Activated naive CD8-positive, alpha-beta T cell treated with anti-CD3 and anti-CD28 coated beads, Interleukin-2, amount 10 ng/mL, durations not matched to agents 7 days and 5 days (primary cell): ENCODE measurements at places on chromosomes 5 and 9.

- peak overlapping the region; percentile 93 for H3K4me3 ChIP-seq
- no peak for DNase-seq
- H3K4me1 ChIP-seq = peaks cover 24% of the 10 kb centered on the region
- H3K27me3 ChIP-seq = peaks cover 13% of the 10 kb centered on the region
- peaks cover 6% of the 10 kb centered on the region for H3K36me3 ChIP-seq
Observed at GRCh38 chr5:60700416-60700757, 421 bp upstream of the DEPDC1B start.

DNA sequence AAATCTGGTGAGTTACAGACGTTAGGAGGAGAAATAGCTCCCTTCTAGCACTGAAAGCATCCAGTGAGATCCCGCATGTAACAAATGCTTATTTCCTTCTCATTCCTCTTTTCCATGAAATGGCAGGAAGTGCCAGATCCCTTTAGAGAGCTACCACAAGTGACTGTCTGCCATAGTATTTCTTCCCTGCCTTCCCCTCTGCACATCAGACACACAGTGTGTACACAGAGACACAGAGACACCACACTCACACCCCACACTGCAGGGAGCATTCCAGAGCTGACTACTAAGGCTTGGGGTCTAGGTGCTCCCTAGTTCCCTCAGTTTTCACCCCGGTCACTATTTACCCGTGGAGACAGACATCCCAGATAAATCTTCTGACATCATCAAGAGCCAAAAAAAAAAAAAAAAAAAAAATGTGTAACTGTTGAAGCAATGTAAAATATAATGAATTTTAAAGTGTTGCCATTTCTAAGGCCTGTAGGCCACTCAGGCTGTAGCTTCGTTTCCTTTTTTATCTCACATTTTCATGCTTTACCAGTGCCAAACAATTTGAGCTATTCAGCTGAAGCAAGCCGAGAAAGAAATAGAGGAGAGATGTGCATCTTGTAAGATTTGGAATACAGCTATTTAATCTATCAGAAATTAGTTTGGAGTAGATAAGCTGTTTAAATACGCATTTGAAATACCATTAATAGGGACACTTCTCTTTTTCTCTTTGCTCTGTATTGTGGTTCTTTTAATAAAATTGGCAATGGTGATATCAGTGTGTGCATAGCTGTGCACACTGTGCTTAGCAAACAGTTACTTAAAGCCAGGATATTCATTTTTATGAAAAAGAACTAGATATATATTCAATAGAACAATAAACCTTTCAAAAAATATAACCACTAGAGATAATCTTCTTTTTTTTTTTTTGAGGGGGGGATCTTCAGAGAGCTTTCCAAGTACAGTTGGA is 405.5 kb downstream of the PDE4D start:
- H3K27me3 ChIP-seq = no peaks in the 10 kb centered on the region
- no peak for DNase-seq
- no peak overlapping the region for H3K27ac ChIP-seq
- H3K36me3 ChIP-seq = no peaks in the 10 kb centered on the region

- DNase-seq = no peak
- H3K27me3 ChIP-seq = no peaks in the 10 kb centered on the region
- no peak overlapping the region for H3K4me3 ChIP-seq
- no peak overlapping the region for H3K27ac ChIP-seq
Observed at GRCh38 chr5:52177193-52177592, 610.5 kb upstream of the ITGA1 start.

- H3K27ac ChIP-seq = no peak overlapping the region
- DNase-seq = no peak
- peaks cover 2% of the 10 kb centered on the region for H3K36me3 ChIP-seq
- H3K27me3 ChIP-seq = peaks cover 8% of the 10 kb centered on the region
- no peak overlapping the region for H3K4me3 ChIP-seq
Observed at GRCh38 chr5:57034201-57034916, 82.4 kb upstream of the MIER3 start.

DNA sequence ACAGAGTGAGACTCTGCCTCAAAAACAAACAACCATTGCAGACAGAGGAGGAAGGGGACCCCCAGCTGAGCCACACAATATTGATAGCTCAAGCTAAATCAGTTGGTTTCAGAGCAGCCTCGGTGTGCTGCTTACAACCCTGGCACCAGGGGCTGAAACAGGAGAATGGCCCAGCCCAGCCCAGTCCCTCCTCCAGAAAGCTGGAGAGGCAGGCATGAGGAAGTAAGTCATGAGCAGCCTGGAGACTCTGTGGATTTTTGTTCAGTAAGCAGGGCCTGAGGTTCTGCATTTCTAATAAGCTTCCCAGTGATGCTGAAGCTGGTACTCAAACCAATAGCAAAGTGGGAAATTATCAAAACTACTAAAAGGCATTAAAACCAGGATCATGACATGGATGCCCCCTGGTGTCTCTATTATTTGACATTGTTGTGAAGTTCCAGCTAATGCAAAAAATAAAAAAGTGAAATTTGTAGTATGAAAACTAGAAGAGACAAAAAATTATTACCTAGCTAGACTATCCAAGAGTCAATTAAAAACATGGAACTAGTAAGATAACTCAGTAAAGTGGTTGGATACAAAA is 14.2 kb downstream of the PRRT1B start:
- H3K4me3 ChIP-seq = no peak overlapping the region
- H3K27ac ChIP-seq = no peak overlapping the region
- H3K27me3 ChIP-seq = peaks cover 14% of the 10 kb centered on the region
- H3K36me3 ChIP-seq = peaks cover 2% of the 10 kb centered on the region
- H3K4me1 ChIP-seq = no peaks in the 10 kb centered on the region
- no peak for DNase-seq

- H3K27me3 ChIP-seq = peaks cover under 1% of the 10 kb centered on the region
- no peak for DNase-seq
- no peak overlapping the region for H3K4me3 ChIP-seq
- no peaks in the 10 kb centered on the region for H3K4me1 ChIP-seq
Observed at GRCh38 chr9:86629530-86629929, 275.3 kb upstream of the TUT7 start.

- peaks cover 2% of the 10 kb centered on the region for H3K4me1 ChIP-seq
- H3K27me3 ChIP-seq = peaks cover 20% of the 10 kb centered on the region
- H3K27ac ChIP-seq = no peak overlapping the region
Observed at GRCh38 chr9:36820392-36820861, 213.6 kb downstream of the PAX5 start.

DNA sequence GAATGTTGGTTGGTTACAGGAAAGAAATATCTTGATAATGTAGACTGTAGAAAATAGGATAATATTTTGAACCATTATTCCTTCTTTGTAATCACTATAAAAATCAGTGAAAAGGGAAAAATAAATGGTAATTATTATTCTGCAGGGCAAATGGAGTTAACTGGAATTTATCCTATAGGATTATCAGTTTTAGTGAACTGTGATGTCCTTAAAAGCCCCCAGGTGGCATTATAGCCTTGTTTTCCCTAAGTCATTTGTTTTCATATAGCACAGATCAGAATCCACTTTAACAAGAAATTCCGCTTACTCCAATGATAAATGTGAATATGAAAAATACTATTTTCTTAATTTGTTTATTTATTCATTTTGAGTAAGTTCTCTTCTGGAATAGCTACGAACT is 26.2 kb upstream of the WDR41 start:
- H3K27ac ChIP-seq = no peak overlapping the region
- peaks cover 9% of the 10 kb centered on the region for H3K27me3 ChIP-seq
- no peak overlapping the region for H3K4me3 ChIP-seq
- H3K4me1 ChIP-seq = no peaks in the 10 kb centered on the region
- no peak for DNase-seq

DNA sequence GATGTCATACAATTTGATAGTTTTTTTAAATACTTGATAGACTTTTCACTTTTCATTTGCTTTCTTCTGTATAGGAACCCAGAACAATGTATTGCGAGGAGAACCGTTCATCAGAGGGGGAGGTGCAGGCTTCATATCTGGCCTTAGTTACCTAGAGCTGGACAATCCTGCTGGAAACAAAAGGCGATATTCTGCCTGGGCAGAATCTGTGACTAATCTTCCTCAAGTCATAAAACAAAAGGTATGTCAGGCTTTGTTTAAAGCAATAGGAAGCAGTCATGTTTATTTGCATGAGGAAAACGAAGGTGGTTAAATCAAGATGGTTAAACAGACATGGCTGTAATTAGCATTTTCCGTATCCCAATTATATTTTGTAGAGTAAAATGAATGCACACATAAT is 46.0 kb downstream of the C7 start:
- no peaks in the 10 kb centered on the region for H3K36me3 ChIP-seq
- DNase-seq = no peak
- no peak overlapping the region for H3K4me3 ChIP-seq
- no peaks in the 10 kb centered on the region for H3K4me1 ChIP-seq

- H3K36me3 ChIP-seq = no peaks in the 10 kb centered on the region
- no peak overlapping the region for H3K27ac ChIP-seq
- peaks cover 3% of the 10 kb centered on the region for H3K27me3 ChIP-seq
- H3K4me1 ChIP-seq = no peaks in the 10 kb centered on the region
Observed at GRCh38 chr5:40073927-40074326, 605.8 kb upstream of the PTGER4 start.

DNA sequence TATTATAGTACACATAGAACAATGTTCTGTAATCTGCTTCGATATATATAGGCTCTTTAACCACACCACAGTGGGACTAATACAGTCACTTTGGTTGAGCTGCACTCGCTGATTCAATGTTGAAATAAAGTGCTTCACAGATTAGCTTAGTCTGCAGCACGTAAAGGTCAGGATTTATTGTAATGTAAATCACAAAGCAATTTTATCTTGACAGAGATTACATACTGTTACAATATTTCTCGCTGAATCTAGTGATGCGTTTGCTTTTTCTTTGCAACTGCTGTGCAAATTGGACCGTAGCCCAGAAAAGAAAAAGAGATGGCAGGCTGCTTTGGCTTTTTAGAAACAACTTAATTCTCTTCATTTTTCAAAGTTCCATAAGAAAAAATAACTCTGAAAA is 52.9 kb downstream of the CETN3 start:
- peaks cover 6% of the 10 kb centered on the region for H3K27me3 ChIP-seq
- no peak overlapping the region for H3K4me3 ChIP-seq
- no peak for DNase-seq
- no peak overlapping the region for H3K27ac ChIP-seq
- H3K36me3 ChIP-seq = no peaks in the 10 kb centered on the region
- no peaks in the 10 kb centered on the region for H3K4me1 ChIP-seq

GRCh38 chr9:119736491-119737454 is 367.5 kb upstream of the BRINP1 start:
- H3K4me1 ChIP-seq = no peaks in the 10 kb centered on the region
- no peak overlapping the region for H3K27ac ChIP-seq
- no peak overlapping the region for H3K4me3 ChIP-seq
- no peaks in the 10 kb centered on the region for H3K27me3 ChIP-seq
- H3K36me3 ChIP-seq = no peaks in the 10 kb centered on the region

DNA sequence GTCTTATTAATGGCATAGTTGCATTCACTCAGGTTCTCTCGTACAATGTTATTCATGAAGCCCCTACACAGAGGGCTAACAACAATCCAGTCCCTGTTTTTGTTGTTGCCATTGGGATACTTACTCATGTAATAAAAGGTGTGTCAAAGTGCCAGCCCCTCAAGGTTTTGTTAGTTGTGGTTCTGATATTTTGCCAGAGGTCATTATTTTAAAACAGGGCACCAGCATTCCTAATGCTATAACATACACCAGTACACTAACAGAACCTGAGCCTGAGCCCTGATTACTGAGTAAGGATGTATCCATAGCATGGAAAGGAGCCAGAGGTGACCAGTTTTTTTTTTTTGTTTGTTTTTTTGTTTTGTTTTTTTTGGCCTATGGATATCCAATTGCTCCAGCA is 50.2 kb downstream of the SMC2 start:
- no peak for DNase-seq
- H3K36me3 ChIP-seq = peaks cover 31% of the 10 kb centered on the region
- no peak overlapping the region for H3K4me3 ChIP-seq
- H3K27me3 ChIP-seq = no peaks in the 10 kb centered on the region
- peaks cover 3% of the 10 kb centered on the region for H3K4me1 ChIP-seq
- no peak overlapping the region for H3K27ac ChIP-seq

GRCh38 chr9:68690088-68690487 is 15.0 kb upstream of the PIP5K1B start:
- H3K27me3 ChIP-seq = peaks cover 31% of the 10 kb centered on the region
- no peak overlapping the region for H3K27ac ChIP-seq
- no peak for DNase-seq
- no peaks in the 10 kb centered on the region for H3K4me1 ChIP-seq
- H3K36me3 ChIP-seq = no peaks in the 10 kb centered on the region
- no peak overlapping the region for H3K4me3 ChIP-seq

DNA sequence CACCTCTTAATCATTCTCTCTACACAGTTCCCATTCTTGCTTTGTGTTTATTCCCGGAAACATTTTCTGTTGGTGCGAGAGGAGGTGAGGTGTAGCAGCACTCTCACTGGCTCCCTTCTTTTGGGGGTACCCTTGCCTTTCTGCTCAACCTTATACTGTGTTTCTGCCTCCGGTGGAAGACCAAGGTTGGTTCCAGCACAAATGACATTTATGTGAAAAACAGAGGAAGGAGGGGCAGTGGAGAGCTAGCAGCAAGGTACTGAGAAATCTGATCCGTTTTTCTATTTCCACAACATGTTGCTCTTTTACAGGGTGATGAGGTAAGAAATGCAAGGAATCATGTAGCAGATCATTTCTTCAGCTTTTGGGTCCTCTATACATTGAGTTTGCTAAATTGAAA is 648.0 kb upstream of the DMAC1 start:
- H3K36me3 ChIP-seq = no peaks in the 10 kb centered on the region
- H3K4me3 ChIP-seq = no peak overlapping the region
- no peaks in the 10 kb centered on the region for H3K4me1 ChIP-seq
- no peak overlapping the region for H3K27ac ChIP-seq

- H3K4me1 ChIP-seq = peaks cover 5% of the 10 kb centered on the region
- no peak for DNase-seq
- H3K27ac ChIP-seq = no peak overlapping the region
- H3K4me3 ChIP-seq = no peak overlapping the region
Observed at GRCh38 chr5:36389245-36389644, 87.5 kb upstream of the RANBP3L start.

GRCh38 chr5:108484035-108484434 is 102.1 kb upstream of the FBXL17 start:
- DNase-seq = no peak
- H3K27ac ChIP-seq = no peak overlapping the region
- H3K36me3 ChIP-seq = no peaks in the 10 kb centered on the region

DNA sequence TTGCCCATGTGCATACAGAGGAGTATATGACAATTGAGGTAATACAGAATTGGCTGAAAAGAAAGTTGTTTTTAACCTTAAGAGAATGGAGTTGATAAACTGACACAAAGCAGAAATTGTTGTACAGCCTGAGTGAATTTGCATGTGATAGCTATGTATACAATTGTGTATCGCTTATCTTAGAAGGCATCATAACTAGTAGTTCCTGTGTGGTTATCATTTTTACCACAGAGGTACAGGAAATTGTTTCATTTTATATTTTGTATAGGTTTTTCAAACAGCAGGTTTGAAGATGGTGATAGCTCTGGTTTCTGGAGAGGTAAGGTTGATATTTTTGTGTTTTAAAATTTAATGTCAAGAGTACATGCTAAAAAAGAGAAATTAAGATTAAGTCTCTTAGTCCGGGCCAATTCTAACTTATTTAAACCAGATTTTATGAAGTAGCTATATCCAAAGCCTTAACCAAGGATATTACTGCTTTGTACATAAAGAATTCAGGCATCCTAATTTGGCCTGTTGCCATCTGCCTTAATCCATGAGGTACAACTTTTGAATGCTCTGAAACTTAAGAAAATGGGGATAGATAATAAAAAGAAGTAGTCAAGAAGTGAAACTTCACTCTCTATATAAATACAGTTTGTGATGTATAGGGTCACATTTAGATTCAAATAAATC is 26.0 kb downstream of the DDX4 start:
- peaks cover 13% of the 10 kb centered on the region for H3K36me3 ChIP-seq
- H3K4me1 ChIP-seq = peaks cover 27% of the 10 kb centered on the region
- H3K4me3 ChIP-seq = peak overlapping the region; percentile 64
- H3K27ac ChIP-seq = peak overlapping the region; percentile 75
